Dermis blood vessel endothelial cell (primary cell): ENCODE measurements at places on chromosomes 3 and 15. TPM values are rescaled to one million over a fixed set of nuclear protein-coding genes. Genes with fewer than 3 reads are reported as not detected.

LRRN1 gene
- total RNA-seq: not detected in 2 replicates

PARP15 gene
- total RNA-seq: 0.17 and 0.47 TPM in 2 replicates

SLC28A1 gene
- total RNA-seq: not detected in 2 replicates

FEZF2 gene
- not detected in 2 replicates for total RNA-seq

FOXL2NB gene
- total RNA-seq: under 0.01 TPM in 1 of 2 replicates, not detected in the other

ST3GAL6 gene
- total RNA-seq: 18.6 and 30.1 TPM in 2 replicates

TUSC2 gene
- total RNA-seq: 19.7 and 20.8 TPM in 2 replicates

MITF gene
- 1.5 and 5.7 TPM in 2 replicates for total RNA-seq

MESP1 gene
- 0.14 and 0.34 TPM in 2 replicates for total RNA-seq

ISLR2 gene
- total RNA-seq: not detected in 2 replicates

SLC9C1 gene
- total RNA-seq: 0.14 and 0.85 TPM in 2 replicates

FETUB gene
- not detected in 2 replicates for total RNA-seq

LRTM1 gene
- not detected in 2 replicates for total RNA-seq

ZIC4 gene
- total RNA-seq: not detected in 2 replicates

LPP gene
- total RNA-seq: 45.8 and 57.7 TPM in 2 replicates

CHRD gene
- 0.23 and 0.34 TPM in 2 replicates for total RNA-seq

APBA2 gene
- 18.5 and 24.1 TPM in 2 replicates for total RNA-seq

MOBP gene
- total RNA-seq: 0.19 TPM in 1 of 2 replicates, not detected in the other

DNA sequence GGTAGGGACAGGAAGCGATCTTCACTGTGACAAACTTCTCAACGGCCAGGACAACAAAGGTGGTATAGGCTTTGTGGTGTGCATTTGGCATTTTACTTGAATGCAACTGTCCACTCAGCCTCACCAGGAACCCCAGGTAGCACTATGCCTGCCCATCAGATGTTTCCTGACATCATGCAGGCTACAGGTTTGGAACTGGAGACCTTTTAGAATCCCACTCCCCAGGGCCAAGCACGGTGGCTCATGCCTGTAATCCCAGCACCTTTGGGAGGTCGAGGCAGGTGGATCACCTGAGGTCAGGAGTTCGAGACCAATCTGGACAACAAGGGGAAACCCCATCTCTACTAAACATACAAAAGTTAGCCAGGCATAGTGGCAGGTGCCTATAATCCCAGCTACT is 9.6 kb downstream of the STARD5 start:
- DNase-seq: no peak

DNA sequence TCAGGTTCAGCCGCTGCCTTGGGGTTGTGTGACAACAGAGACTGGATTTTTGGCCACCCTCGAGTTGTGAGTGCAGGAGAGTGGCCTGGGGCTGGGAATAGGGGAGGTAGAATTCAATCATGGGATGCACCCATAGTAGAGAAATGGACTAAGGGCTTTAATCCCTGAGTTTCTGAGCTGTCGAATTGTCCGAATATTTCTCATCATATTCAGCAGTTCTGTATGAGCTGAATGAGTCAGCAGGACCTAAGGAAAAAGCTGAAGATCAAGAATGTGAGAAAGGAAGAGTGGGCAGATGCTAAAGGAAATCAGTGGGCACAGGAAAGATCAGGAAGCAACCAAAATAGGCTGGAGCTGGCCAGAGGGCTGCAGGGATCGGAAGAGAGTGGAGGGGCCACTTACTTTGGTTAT is 44.4 kb upstream of the SACM1L start:
- peak; percentile 76 for DNase-seq

DNA sequence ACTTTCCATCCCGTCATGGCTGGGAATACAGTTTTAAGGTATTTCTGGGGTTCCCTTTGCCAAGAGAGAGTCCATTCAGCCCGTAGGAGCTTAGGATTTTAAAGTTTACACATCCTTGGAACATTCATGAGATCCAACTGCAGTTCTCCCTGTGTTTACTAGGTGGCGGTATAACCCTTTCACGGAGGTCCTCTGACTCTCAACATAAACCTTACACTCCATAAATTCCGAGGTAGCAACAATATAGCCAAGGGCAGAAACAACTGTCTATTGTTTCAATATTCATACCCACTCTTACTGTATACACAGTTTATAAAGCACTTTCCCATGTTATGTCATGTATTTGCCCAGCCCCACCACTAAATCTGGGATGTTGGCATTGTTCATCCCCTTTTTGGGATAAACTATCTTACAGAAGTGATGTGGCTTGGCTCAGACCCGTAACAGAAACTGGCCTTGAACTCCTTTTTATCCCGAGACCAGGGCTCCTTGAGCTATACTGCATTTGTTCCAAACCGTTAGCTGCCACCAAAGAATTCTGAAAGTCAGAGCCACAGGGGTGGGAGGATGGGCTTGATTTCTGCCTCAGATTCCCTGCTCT is 69.2 kb upstream of the COL6A5 start:
- peak; percentile 75 for DNase-seq

DNA sequence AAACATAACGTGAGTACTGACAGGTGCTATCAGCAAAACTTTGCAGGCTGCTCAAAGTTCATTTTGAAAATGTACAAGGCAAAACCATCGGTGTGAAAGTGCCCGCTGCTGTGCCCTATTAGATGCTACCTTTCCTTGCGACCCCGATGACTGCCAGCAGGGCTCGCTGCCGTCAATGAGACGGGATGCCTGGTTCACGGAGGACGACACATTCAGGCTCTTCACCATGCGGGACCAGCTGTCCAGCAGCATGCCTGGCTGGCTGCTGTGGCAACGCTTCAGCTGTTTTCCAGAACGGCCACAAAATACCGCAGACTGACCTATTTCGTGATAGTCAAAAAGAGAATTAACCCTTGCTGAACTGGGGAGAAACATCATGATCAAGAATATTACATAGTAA is 92.7 kb upstream of the OCA2 start:
- peak; percentile 18 for DNase-seq

GRCh38 chr3:6791161-6791560 is 69.8 kb upstream of the GRM7 start:
- peak; percentile 25 for DNase-seq

DNA sequence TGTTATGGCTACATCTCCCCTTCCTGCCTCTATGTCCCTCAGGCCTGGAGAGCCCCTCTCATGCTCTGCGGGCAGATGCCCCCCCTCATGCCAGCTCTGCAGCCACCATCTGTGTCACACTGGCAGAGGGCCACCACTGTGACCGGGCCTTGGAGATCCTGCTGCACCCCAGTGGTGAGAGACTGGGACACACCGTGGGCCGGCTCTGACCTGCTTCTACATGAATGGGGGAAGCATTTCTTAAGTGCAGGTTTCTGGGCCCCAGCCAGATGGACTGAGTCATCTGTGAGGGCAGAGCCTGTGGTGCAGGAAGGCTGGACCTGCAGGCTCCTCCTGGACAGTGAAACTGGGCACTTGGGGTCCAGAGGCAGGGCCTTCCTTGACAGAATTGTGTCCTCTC is 4.8 kb downstream of the VWA5B2 start:
- DNase-seq: peak; percentile 88

- peak; percentile 98 for DNase-seq
Measured at GRCh38 chr3:39960515-39961191, 151.2 kb downstream of the MYRIP start.

DNA sequence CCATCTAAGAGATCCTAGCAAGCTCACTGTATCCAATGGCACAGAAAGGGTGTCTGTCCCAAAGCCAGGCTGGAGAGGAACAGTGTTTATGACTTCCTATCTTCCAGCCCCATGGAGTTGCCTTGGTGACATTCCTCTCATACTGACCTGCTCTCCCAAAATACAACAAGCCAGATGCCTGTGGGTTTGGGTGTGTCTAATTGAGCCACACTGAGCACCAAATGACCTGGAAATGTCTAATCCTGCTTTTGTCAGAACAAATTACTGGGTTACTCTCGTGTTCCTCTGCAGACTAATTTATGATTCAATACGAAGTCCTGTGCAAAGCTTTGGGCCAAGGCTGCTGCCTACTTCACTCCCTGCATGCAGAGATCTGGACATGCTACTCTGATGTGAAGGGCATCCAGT is 98.1 kb upstream of the STRIT1 start:
- no peak for DNase-seq

DNA sequence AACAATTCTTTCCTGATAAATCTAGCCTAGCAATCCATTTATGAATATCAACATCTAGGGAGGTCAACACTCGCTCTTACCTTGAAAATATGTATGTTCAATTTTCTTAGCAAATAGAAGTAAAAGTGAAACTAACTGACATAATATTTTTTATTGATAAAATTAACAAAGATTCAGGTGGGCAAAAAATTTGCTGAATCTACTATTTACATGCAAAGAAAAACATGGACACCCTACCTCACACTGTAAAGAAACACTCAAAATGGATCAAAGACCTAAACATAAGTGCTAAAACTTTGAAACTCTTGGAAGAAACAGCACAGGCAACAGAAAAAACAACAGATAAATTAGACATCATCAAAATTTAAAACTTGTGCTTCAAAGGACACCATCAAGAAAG is 151.6 kb upstream of the MYRIP start:
- no peak for DNase-seq

DNA sequence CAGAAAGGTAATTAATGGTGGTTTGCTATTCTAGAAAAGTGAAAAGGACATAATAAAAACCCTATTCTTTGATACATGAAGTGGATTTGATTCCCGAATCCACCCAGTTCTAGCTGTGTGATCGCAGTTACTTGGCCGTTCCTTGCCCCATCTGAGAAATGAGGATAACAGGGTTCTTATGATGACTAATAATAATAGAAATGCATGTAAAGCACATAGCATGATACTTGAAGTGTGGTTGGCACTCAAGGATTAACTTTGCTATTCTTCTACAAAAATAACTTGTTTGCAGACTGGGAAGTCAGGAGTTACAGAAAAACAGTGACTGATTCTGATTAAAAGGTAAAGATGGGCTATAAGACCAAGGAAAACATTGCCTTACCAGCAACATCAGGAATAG is 26.8 kb downstream of the PARL start:
- DNase-seq: no peak

DNA sequence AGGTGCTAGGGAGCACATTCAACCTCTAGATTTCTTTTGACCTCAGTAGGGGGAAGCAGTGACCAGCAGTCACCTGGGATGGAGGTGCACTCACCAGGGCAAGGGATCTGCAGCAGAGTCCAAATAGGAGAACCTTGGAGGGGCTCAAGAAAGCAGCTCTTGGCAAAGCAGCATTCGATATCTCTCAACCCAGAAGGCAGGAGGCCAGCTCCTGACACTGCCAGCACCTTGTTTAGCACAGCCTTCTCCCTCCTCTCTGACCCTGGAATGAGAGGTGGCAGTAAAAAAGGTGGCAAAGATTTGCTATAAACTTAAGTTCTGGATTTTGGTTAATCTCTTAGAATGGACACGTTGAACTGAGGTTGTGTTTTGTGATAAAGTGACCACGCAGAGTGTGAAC is 107.9 kb downstream of the AQP9 start:
- no peak for DNase-seq

DNA sequence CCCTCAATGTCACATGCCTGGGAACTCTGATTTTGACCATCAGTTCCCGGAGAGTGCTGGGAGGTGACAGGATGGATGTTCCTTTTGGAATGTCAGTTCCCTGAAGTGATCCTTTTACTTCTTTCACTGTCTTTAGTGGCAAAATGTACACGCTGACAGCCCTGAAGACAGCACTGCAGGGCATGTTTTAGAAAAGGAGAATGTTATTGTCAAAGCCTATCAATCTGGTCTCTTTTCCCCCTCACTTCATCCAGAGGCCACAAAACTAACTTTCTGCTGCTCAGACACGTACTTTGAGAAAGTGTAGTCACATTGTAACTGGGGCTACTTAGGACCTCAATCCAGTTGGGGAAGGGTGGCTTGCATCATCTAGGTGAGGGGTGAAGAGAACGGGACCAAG is 14.0 kb upstream of the NEO1 start:
- no peak for DNase-seq

- no peak for DNase-seq
Measured at GRCh38 chr15:85763157-85763556, 31.6 kb downstream of the KLHL25 start.

DNA sequence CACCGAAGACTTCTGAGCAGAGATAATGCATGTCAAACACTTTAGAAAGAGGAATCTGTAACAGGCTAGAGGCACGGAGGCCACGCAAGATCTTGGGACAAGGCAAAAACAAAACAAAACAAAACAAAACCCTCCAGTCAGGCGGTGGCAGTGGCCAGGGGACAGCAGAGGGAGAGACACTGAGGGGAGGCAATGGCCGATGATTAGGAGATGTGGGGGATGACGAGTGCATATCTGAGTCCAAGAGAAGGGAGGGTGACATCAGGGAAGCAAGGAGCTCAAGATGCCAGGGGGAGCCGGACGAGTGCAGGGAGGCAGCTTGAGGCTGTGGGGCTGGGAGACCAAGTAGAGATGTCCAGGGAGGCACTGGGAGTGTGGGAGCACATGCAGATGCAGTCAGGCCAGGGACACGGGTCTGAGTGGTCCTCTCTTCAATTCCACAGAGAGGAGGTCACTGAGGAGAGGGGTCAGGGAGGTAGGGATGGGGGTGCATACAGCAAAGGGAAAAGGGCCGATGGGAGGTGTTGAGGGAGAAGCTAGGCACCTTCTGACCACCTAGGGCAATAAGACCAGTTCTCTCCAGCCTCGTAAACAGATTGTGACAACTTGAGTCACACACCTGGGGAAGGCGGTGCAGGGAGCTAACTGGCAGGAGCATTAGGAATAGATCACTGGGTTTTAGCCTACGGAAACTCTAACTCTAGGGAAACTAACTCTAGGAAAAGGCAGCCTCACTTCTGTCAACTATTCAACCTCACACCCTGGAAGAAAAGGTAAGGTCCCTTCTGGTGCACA is 29.6 kb downstream of the SLCO2A1 start:
- DNase-seq: no peak

DNA sequence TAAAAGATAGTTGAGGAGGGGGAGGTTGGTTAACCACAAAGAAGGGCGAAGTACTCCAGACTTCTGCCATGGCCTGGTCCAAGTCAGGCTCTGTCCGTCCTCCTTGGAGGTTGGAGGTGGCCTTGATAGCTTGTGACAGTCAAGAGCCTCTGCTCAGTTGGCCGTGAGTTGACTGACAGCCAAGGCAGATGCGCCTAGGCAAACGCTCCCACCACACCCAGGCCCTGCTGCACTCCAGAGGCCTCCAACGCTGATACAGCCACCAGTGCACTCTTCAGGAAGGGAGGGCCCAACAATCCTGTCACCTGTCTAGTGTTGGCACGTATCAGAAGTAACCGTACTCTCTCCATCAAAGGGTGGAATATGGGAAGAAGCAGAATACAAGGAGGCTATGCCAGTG is 9.3 kb downstream of the RBPMS2 start:
- DNase-seq: no peak

DNA sequence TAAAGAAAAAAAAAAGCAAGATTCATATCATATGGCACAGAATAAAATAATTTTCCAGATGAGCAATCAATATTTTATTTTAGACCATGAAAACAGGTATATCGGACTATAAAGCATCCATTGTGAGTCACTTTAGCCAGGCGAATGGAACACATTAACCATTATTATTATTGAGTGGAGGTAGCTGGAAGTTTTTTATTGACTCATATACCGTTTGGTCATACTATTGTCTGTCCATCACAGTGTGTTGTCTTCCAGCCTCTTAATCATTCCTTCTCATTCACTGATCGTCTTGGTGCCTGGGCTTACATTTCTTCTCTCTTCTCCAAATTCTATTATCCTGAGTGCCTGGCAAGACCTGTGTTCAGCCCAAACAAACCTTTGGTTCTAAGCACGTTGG is 634.8 kb downstream of the MECOM start:
- no peak for DNase-seq
